ENCODE measurements at places on chromosomes 1 and 21. TPM values are rescaled to one million over a fixed set of nuclear protein-coding genes. Genes with fewer than 3 reads are reported as not detected.

Gene LIPI
- not detected for polyA plus RNA-seq

Gene PYHIN1
- polyA plus RNA-seq, result 0.22 TPM

Gene ARHGEF2
- polyA plus RNA-seq, result 151 TPM

Gene BECN2
- 0.42 TPM for polyA plus RNA-seq

Gene LCE6A
- not detected for polyA plus RNA-seq

Gene PLEKHA6
- polyA plus RNA-seq, result 3.5 TPM

Gene ADAM30
- polyA plus RNA-seq, result not detected

Gene S100A9
- 26.3 TPM for polyA plus RNA-seq

Gene PKP1
- 1.4 TPM for polyA plus RNA-seq

Gene GPATCH4
- 24.3 TPM for polyA plus RNA-seq

Gene CHAF1B
- polyA plus RNA-seq, result 6.1 TPM

All from muscle of back (tissue), 13 donors.